Endodermal cell (in vitro differentiated cells): ENCODE measurements at places on chromosomes 13 and 19. TPM values are rescaled to one million over a fixed set of nuclear protein-coding genes. Genes with fewer than 3 reads are reported as not detected.

DNA sequence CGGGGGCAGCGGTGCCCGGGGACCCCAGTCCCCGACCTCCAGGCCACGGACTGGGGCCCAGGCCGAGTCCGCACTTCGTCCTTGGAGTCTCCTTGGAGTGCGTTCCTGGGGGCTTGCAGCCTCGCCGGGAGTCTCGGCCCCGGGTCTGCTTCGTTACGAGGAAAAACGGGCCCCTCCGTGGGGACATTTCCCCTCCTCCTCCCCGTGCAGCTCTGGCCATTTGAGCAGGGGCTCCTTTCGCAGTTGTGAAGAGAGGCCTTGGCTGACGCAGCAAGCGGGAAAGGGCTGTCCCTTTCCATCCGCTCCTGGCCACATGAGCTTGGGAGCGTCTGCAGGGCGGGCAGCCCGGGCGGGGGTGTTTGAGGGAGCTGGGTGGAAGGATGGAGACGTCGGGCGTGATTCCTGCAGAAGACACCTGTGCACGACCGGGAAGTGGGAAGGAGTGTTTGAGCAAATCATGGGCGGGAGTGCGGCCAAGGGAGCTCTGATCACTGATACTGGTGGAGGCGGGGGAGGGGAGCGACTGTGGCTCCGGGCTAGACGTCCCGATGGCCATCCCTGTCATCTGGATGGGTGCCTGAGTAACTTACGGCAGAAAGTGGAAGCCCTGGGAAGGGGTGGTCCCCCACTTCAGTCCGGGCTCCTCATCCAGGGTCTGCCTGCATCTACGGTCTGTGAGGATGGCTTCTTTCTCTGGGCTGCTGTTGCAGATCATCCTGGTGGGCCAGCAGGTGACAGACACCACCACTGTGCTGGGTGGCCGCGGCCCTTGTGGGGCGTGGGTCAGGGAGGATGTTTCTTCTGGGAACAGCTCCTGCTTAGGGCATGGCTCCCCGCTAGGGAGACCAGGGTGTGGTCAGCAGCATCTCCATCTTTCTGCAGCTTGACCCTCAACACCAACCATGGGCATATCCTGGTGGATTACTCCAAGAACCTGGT, 736 bp downstream of the GPI start:
- H3K36me3 ChIP-seq, result peaks cover 29% of the 10 kb centered on the region
- H3K27me3 ChIP-seq, result no peaks in the 10 kb centered on the region
- no peak overlapping the region for H3K27ac ChIP-seq
- H3K4me3 ChIP-seq, result peak overlapping the region; percentile 91
- no peaks in the 10 kb centered on the region for H3K4me1 ChIP-seq

Gene LGALS14
- total RNA-seq, result not detected in 3 replicates

DNA sequence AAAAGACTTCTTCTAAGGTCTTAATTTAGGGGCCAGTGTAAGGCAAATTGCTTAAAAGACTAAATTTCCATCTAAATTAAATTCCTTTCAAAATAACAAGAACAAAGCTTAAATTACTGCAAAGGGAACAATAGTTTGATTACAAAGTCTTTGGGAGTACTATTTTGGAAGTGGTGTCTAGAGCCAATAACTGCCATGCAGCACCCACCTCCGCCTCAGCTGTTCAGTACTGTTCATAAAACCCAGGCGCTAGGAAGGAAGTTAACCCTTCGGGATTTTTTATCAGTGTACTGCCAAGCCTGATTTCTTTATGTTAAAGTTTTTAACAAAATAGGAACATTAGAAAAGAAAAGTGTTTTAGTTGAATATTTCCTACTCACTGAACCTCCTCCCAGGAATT, 210.1 kb downstream of the LIG4 start:
- no peak for DNase-seq
- H3K27me3 ChIP-seq, result no peaks in the 10 kb centered on the region
- H3K36me3 ChIP-seq, result no peaks in the 10 kb centered on the region
- H3K4me3 ChIP-seq, result no peak overlapping the region
- no peaks in the 10 kb centered on the region for H3K4me1 ChIP-seq
- H3K27ac ChIP-seq, result no peak overlapping the region

Gene KDELR1
- total RNA-seq, result 285 to 289 TPM (median 289 TPM) in 3 replicates

Gene VSTM1
- not detected in 2 replicates for total RNA-seq

DNA sequence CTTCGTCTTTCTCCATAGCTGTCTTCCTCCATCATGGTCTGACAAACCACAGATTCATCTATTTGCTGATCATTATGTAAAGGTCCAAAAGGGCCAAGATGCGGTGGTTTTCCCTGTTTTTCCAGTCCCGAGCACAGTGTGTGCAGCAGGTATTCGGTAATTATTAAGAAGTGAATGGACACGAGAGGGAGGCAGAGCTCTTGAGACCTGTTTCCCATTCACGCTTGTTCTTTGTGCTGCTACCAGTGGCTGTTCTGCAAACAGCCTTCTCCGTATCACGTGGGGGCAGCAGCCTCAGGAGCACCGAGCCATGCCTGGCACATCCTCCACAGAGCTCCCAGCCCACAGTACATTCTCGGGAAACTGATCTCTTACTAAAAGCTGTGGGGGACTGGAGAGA, 50.3 kb downstream of the CCDC70 start:
- no peaks in the 10 kb centered on the region for H3K4me1 ChIP-seq
- no peak overlapping the region for H3K4me3 ChIP-seq
- no peak for DNase-seq
- no peak overlapping the region for H3K27ac ChIP-seq
- H3K36me3 ChIP-seq, result no peaks in the 10 kb centered on the region
- H3K27me3 ChIP-seq, result no peaks in the 10 kb centered on the region

DNA sequence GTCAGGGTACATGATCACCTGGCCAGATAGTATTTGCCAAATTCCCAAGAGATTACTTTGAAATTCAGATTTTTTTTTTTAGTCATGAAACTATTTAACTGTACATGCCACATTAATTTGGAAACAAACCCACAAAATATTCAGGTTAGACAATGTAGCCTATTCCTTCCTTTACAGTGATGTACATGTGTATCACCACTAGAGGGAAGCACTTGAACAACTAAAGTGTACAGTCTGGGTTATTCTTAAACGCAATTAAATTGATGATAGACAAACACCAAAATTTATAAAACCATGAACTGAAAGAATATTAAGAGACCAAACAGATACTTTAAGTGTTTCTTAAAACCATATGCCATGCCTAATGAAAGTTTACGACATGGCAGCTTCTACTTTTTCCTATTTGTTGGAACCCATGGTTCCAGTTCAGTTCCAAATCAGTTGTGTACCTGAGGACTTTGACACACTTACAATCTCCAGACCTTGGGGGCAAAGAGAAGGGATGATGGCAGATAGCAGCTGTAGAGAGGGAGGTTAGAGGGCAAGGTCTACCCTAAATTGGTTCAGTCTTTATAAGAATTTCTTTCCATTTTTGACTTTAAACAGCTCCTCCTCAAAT, 52.8 kb downstream of the TNFSF13B start:
- no peak for DNase-seq
- H3K36me3 ChIP-seq, result no peaks in the 10 kb centered on the region
- H3K4me1 ChIP-seq, result no peaks in the 10 kb centered on the region
- H3K27ac ChIP-seq, result no peak overlapping the region
- H3K4me3 ChIP-seq, result no peak overlapping the region

- no peaks in the 10 kb centered on the region for H3K4me1 ChIP-seq
- DNase-seq, result no peak
- no peak overlapping the region for H3K27ac ChIP-seq
- H3K4me3 ChIP-seq, result no peak overlapping the region
- H3K36me3 ChIP-seq, result no peaks in the 10 kb centered on the region
- peaks cover 96% of the 10 kb centered on the region for H3K27me3 ChIP-seq
These were observed 44.8 kb upstream of the ARGLU1 start for GRCh38 chr13:106612688-106613087.

GRCh38 chr19:55212447-55212846, 3.1 kb upstream of the PTPRH start:
- peak; percentile 76 for DNase-seq
- no peaks in the 10 kb centered on the region for H3K27me3 ChIP-seq
- H3K27ac ChIP-seq, result no peak overlapping the region
- no peaks in the 10 kb centered on the region for H3K36me3 ChIP-seq
- no peak overlapping the region for H3K4me3 ChIP-seq

DNA sequence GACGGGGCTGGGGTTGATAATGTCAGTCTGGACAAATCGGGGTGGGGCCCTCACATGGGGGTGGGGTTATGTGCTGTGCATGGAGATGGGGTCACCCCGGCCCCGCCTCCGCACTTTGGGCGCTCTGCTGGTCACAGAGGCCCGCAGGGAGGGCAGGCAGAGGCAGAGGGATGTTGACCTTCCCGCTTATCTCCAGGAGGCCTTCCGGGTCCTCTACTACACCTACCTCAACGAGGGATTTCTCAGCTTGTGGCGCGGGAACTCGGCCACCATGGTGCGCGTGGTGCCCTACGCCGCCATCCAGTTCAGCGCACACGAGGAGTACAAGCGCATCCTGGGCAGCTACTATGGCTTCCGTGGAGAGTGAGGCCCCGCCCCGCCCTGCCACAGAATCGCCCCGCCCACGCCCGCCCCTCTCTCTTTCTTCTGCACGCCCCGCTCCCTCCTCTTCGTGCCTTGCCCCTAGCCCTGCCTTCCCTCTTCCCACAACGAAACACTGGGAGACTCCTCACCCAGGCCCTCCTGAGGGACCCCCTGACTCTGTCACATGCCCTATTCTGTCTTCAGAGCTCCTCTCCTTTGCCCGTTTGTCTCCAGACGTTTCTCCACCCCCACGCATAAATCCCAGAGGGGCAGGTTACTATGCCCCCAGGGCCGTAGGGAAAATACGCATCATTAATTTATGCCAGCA, 32.8 kb downstream of the TMEM161A start:
- H3K27me3 ChIP-seq, result no peaks in the 10 kb centered on the region
- peak overlapping the region; percentile 77 for H3K27ac ChIP-seq
- H3K4me1 ChIP-seq, result no peaks in the 10 kb centered on the region
- peak overlapping the region; percentile 66 for H3K4me3 ChIP-seq

- no peaks in the 10 kb centered on the region for H3K4me1 ChIP-seq
- DNase-seq, result no peak
- no peak overlapping the region for H3K27ac ChIP-seq
- H3K27me3 ChIP-seq, result no peaks in the 10 kb centered on the region
These were observed 15.6 kb downstream of the WDR88 start for GRCh38 chr19:33147538-33147937.

- no peaks in the 10 kb centered on the region for H3K27me3 ChIP-seq
- no peaks in the 10 kb centered on the region for H3K4me1 ChIP-seq
- H3K27ac ChIP-seq, result no peak overlapping the region
- H3K4me3 ChIP-seq, result no peak overlapping the region
These were observed 24.9 kb downstream of the MICOS13 start for GRCh38 chr19:5655412-5655811.

Gene FOXA3
- total RNA-seq, result 58.1 to 87.3 TPM (median 60.2 TPM) in 3 replicates

Gene RAB20
- total RNA-seq, result 12.6 to 142 TPM (median 14.1 TPM) in 3 replicates

- no peak for DNase-seq
- no peak overlapping the region for H3K27ac ChIP-seq
- no peaks in the 10 kb centered on the region for H3K27me3 ChIP-seq
These were observed 292.5 kb downstream of the GPC5 start for GRCh38 chr13:91690944-91691343.

Gene ZNF730
- total RNA-seq, result 32.6 and 40.3 TPM in 2 replicates

Gene HS6ST3
- total RNA-seq, result 0.84 and 0.99 TPM in 2 replicates

- H3K27ac ChIP-seq, result no peak overlapping the region
- no peak overlapping the region for H3K4me3 ChIP-seq
- no peak for DNase-seq
- no peaks in the 10 kb centered on the region for H3K27me3 ChIP-seq
- peaks cover 44% of the 10 kb centered on the region for H3K36me3 ChIP-seq
These were observed 4.9 kb downstream of the ELOF1 start for GRCh38 chr19:11554160-11554559.

- no peaks in the 10 kb centered on the region for H3K27me3 ChIP-seq
- H3K36me3 ChIP-seq, result no peaks in the 10 kb centered on the region
- no peak overlapping the region for H3K27ac ChIP-seq
- H3K4me1 ChIP-seq, result no peaks in the 10 kb centered on the region
- DNase-seq, result no peak
- no peak overlapping the region for H3K4me3 ChIP-seq
These were observed 24.2 kb upstream of the GRWD1 start for GRCh38 chr19:48421548-48421947.

GRCh38 chr19:33436360-33437345, 63.1 kb downstream of the CEBPG start:
- H3K36me3 ChIP-seq, result no peaks in the 10 kb centered on the region
- H3K4me3 ChIP-seq, result no peak overlapping the region
- no peak for DNase-seq
- H3K4me1 ChIP-seq, result no peaks in the 10 kb centered on the region
- no peaks in the 10 kb centered on the region for H3K27me3 ChIP-seq

GRCh38 chr19:43337737-43338136, 15.7 kb upstream of the CD177 start:
- no peak overlapping the region for H3K4me3 ChIP-seq
- no peaks in the 10 kb centered on the region for H3K36me3 ChIP-seq
- H3K27ac ChIP-seq, result no peak overlapping the region
- H3K27me3 ChIP-seq, result no peaks in the 10 kb centered on the region
- DNase-seq, result no peak
- no peaks in the 10 kb centered on the region for H3K4me1 ChIP-seq

GRCh38 chr13:105908586-105908985, 626.9 kb downstream of the EFNB2 start:
- no peaks in the 10 kb centered on the region for H3K36me3 ChIP-seq
- no peak overlapping the region for H3K4me3 ChIP-seq
- no peaks in the 10 kb centered on the region for H3K4me1 ChIP-seq

DNA sequence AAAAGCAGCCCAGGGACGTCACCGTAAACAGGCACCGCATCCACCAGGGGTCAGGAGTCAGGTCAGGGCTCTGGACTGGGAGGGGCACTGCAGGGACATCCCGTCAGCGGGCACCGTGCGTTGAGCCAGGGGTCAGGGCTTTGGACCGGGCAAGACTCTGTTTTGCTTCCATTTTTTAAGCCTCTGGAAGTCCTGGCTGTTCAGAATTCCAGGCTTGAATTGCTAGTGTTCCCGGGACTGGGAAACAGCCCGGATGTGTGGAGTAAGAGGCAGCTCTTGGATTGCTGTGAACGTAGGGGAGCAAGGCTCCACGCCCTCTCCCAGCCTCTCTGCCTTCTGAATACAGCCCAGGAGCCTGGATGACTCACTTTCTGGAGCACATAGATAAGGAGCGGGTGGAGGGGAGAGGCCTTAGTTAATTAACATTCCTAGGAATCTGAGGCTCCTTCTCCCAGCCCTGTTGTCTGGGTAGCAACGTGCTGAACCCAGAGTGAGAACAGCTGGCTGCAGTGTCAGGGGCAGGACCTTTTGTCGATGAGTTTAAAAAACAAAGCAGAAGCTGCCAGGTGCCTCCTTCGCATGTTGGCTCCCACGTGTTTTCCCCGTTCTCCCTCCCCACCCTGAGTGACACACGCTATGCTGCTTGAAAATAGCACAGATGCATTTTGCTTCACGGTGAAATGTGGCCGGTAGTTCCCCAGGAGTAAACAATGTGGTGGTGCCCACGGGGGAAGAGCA, 21.9 kb downstream of the ATP11A start:
- peak overlapping the region; percentile 81 for H3K27ac ChIP-seq
- peaks cover 28% of the 10 kb centered on the region for H3K4me1 ChIP-seq
- H3K4me3 ChIP-seq, result peak overlapping the region; percentile 64
- DNase-seq, result peak; percentile 95
- H3K36me3 ChIP-seq, result no peaks in the 10 kb centered on the region
